CD4-positive, alpha-beta T cell treated with Interleukin-17A for 4 hours (primary cell): ENCODE measurements at places on chromosomes 12 and 14.

GRCh38 chr12:57781244-57781643 is 1.3 kb upstream of the TSFM start:
- no peak for DNase-seq

DNA sequence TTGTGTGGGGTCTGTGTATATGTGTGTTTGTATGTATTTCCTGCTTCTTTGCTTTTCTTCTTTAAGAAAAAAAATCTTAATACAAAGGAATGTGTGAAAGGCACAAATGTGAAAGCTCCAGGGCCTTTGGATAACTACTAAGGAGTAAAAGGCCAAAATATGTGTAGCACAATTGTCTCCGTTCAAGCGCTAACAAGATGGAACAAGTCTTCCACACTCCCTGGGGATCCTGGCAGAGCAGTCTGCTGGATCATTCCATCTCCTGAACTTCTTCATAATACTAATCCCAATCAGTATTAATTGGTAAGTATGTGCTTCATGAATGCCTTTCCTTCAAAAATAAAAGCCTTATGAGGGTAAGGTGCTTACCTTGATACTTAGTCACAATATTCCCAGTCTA is 462.5 kb upstream of the TBX3 start:
- DNase-seq, result no peak

GRCh38 chr12:12612358-12612757 is 682 bp downstream of the CREBL2 start:
- peak; percentile 37 for DNase-seq

DNA sequence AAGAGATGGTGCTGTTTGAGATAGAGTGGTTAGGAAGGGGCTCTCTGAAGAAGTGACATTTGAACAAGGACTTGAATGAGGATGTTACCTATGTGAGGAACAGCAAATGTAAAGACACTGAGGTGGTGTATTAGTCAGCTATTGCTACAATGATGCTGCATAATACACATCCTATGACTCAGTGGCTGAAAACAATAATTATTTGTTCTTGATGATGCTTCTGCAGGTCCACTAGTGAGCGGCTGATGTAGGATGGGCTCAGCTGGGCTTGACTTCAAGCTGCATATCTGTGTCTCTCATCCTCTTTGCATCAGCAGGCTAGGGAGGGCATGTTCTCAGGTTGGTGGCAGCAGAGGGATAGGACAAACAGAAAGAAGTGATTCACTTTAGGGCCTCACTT is 21.4 kb upstream of the CLMN start:
- no peak for DNase-seq

- no peak for DNase-seq
Measured at GRCh38 chr12:106845902-106846301, 71.4 kb downstream of the RIC8B start.

GRCh38 chr14:95387826-95388445 is 68.2 kb upstream of the CLMN start:
- no peak for DNase-seq

DNA sequence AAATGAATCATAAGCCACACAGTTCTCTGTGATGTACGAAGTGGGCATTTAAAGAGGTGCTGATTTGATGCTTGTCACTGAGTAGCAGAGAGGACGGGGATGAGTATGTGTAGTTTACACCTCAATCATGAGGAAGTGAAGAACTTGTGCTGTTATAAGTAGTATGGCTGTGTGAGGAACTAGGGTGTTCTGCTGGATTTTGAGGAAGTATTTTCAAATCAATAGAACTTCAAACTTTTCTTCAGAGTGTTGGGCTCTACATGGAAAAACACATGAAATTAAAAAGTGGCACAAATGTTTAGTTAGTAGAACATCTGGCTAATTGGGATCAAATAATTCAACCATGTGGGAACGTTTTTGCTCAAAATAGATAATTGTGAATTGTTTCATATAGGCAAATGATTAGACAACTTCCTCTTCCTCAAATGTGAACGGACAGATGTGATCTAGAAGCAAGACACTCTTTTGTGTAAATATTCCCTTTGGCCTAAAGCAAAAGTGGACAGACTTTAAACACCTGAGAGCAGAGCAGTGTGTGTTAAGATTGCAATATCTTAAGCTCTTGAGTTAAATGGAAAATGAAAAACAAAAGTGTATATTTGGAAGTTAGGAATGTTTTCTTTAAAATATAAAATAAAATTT is 168.5 kb downstream of the NAV3 start:
- no peak for DNase-seq

GRCh38 chr14:39247256-39247655 is 13.5 kb downstream of the MIA2 start:
- no peak for DNase-seq

DNA sequence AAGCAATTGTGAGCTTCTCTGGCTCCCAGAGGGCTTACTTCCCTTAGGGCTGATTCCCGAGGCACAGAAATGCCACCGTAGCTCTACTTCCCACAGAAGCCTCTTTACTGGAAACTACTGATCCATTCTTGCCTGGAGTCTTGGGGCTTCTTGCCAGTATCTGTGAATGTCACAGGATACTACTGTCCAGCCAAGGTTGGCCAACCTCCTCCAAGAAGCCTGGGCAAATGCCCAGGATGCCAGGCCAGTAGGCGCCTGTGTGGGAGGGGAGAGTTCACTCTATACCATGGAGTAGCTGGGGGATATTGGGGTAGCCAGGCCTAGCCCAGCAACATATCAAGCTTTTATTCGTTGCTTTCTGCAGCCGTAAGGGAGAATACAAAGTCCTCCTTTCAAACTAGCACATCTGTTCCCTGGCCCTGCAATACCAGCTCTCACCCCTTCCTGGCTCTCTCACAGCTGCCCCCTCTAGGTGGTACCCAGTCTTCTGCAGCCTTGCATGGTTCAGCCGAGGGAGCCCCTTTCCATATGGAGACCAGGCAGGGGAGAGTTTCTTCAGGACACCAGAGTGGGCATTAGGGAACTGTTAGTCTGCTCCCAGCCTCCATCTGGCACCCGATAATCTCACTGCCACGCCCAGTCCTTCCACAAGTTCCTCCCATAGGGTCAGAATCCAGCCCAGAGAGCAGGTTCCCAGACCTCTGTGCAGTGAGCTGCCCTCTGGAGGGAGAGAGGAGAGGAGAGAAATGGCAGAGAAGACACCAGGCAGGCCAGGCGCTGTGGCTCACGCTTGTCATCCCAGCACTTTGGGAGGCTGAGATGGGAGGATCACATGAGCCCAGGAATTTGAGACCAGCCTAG is 24.3 kb upstream of the PLEK2 start:
- DNase-seq, result no peak

GRCh38 chr14:65195042-65195719 is 92.9 kb upstream of the MAX start:
- DNase-seq, result no peak

- DNase-seq, result no peak
Measured at GRCh38 chr12:40561395-40561966, 130.8 kb upstream of the CNTN1 start.

DNA sequence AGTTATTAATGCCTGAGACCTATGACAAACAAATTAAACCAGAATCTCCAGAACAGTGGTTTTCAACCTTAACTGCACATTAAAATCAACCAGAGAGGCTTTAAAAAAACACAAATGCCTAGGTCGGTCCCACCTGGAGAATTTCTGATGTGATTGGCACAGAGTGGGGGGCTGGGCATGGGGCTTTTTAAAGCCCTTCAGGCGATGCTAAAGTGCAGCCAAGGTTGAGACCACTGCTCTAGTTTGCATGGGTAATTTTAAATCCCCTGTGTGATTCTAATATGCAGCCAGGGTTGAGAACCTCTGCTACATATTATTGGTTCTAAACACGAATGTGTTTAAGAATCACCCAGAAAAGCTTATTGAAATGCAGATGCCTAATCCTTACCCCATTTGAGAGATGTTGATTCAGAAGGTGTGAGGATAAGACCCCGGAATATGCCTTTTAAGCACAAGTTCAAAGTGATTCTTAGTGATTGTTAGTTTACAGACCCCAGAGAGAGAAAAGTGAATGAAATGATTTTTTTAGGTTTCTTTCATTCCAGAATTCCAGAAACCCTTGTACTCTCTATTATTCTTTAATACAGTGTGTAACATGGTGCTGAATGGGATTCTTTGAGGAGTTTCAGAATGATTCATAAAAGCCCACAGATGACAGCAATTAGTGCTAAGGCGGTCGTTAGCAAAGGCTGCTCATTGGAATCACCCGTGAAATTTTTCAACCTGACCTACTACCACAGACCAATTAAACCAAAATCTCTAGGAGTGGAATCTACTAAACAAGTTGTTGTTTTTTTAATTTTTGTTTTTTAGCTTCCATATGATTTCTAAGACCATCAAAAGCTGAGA is 44.9 kb downstream of the LIN7A start:
- no peak for DNase-seq

GRCh38 chr14:91330856-91331255 is 86.4 kb upstream of the GPR68 start:
- DNase-seq, result peak; percentile 59

- no peak for DNase-seq
Measured at GRCh38 chr12:111768159-111768895, 1.6 kb downstream of the ALDH2 start.

DNA sequence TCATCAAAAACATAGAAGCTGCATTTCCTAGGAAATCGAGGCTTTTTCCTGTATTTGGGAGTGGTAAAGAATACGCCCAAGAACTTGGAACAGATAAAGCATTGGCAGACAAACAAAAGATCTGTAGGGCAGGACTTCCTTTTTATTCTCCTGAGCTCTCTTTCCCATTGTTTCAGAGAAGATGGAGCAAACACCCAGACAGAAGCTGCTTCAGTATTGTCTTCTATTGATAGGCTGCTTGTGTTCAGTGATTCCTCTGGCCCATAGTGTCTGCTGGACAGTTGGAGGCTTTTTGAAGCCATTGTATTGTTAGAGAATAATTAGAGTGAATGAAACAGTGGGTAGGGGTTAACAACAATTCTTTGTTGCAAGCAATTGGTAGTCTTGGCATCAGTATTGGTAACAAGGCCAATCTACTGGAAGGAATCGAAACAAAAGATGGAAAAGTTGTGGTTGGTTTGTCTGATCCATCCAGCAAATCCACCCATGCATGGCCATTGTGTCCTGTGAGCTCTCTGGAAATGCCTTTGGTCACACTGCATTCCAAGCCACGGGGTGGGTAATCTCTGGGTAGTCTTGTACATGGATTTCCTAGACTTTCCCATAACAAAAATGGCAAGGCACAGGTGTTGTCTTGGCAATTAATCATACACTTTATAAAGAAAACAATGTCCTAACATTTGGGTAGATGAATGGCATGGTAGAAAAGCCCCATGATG is 424.8 kb downstream of the RAD51B start:
- DNase-seq, result no peak

DNA sequence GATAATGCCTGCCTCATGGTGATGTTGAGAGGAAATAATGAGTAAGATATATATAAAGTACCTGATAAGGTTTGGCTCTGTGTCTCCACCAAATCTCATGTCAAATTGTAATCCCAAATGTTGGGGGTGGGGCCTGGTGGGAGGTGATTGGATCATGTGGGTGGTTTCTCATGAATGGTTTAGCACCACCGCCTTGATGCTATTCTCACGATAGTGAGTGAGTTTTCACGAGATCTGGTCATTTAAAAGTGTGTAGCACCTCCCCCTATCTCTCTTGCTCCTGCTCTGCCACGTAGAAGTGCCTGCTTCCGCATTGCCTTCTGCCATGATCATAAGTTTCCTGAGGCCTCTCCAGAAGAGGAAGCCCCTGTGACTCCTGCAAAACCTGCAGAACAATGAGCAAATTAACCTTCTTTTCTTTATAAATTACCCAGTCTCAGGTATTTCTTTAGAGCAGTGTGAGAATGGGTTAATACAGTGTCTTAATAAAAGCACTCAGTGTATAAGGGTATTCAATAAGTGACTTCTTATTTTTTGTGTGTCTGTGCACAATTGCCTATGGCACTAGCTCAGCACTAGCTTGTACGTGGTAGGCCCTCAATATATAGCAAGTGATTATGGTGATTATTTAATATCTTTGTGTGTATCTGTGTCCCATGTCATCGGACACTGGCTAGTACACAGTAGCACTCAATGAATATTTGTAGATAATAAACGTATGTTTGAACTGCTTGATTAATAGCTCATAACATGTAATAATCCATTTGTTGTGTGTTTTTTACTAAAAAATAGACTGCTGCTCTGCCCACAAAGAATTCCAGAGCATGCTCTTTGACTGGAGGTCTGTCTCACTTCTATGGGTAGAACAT is 138.1 kb upstream of the LMNTD1 start:
- DNase-seq, result no peak

- DNase-seq, result no peak
Measured at GRCh38 chr14:102450206-102451063, 59.1 kb downstream of the ANKRD9 start.

DNA sequence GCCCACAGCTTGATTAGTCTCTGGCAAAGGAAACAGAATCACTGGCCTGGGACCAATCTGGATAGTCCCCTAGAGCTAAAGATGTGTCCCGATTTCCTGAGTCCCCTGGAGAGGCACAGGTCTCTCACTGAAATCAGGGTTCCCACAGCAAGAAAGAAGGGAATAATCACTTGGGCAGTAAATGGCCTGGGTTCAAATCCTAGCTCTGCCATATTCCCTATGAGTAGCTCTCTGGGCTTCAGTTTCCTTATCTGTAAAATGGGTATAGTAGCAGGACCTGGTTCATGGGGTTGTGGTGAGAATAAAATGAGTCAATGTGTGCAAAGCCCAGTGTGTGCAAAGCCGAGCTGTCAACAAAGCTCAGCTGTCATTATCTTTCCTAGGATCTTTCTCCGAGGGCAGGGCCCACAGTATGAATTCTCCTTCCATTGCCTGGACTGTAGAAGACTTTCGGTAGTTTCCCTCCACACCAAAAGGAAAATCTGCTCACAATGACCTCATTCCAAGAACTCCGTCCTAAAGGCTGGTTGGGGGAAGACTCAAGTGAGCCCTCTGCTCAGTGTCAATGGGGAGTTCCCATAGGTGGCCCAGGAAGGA is 12.6 kb upstream of the NCOR2 start:
- DNase-seq, result no peak

DNA sequence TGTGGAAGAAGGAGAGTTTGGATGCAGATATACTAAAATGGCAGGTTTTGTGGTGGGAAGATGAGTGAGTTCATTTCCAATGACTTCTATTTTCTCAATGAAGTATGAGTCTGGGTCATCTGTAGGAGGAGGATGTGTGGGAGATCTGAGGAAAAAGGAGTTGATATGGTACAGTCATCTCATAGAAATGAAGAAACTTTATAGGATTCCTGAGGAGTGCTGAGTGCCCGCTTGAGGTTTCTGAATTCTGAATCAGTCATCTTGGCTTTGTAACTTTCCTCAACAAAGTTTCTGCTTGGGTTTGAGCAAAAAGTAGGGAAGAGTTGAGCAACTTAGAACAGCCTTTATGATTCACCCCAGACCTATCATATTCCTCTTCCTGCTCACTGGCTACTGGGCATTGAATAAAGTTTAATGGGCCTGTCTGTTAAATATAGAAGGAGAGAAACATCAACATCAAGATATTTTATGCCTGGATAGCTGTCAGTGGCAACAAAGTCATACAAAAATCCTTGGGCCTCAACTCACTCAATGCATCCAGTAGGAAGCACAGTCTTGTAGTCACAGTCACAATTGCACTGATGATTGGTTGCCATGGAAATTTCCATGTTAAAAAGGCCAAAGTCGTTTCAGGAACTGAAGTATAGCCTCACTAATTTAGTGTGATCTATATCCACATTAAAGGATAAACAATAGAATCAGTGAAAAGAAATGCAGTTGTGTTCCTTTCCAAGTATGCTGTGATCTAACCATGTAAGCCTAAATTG is 284.7 kb downstream of the DUSP6 start:
- DNase-seq, result no peak

- no peak for DNase-seq
Measured at GRCh38 chr14:85463512-85463911, 66.4 kb upstream of the FLRT2 start.
